ENCODE measurements at places on chromosomes 3 and 15.

- DNase-seq = no peak
Measured at GRCh38 chr15:25572191-25572590, 133.4 kb upstream of the UBE3A start.

GRCh38 chr3:64213962-64214379 is 11.3 kb downstream of the PRICKLE2 start:
- no peak for DNase-seq

- peak; percentile 26 for DNase-seq
Measured at GRCh38 chr3:43503067-43503728, 118.6 kb downstream of the ANO10 start.

DNA sequence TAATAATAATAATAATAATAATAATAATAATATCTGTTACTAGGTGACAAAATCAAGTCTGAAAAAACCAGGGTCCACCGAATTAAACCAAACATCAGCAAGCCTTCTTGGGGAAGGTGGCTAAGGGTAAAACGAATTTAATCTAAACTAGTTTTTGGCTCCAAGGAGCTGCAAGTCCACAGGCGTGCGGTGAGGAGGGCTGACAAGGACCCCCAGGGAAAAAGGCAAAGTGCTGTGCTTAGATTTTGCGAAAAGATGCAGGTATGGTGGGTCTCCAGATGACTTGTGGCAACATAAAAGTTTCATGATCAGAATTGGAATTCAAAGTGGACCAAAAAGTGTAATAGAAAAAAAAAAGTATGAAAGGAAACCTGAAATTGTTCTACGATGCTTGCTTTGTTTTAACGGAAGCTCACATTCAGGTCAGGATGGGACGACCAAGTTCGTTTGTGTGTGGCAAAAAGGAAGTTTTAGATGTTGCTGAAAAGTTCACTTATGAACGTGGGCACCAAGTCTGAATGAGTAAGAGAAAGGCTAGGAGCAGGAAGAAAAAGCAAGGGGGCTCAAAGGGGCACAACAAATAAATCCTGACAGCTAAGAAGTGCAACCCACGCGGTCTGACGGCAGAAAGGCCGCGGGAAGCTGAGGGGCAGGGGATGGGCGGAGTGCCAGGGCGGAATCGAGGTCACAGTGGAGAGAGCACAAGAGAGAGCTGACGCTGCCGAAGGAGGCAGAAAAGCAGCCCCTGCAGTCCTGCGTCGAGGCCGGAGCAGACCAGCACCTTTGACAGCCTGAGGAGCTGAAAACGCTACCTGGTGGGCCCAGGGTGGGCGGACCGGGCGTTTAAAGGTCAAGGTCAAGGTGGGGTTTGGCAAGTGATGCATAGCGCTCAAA is 1.1 kb downstream of the WDR82 start:
- peak; percentile 55 for DNase-seq

DNA sequence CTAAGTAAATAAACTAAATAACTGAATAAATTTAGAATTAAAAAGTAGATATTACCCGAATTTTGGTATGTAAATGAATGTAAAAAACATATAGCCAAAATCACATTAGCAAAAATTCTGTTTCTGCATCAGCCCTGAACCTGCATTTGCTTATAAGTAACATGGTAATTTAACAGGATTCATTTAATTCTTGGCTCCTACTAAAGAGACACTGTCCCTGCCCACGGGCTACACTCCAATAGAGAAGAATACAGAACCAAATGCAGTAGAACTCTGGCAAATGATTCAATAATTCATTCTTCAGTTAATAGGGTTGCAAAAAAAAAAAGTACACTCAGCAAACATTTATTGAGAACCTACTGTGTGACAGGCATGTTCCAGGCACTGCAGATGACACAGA is 20.8 kb upstream of the CNBP start:
- no peak for DNase-seq

- DNase-seq = no peak
Measured at GRCh38 chr15:86231864-86232721, 152.4 kb downstream of the AGBL1 start.

GRCh38 chr3:52896613-52897012 is 735 bp downstream of the STIMATE start:
- no peak for DNase-seq

GRCh38 chr3:143054011-143054410 is 52.6 kb downstream of the U2SURP start:
- no peak for DNase-seq

GRCh38 chr15:86773736-86774135 is 694.1 kb downstream of the AGBL1 start:
- no peak for DNase-seq

DNA sequence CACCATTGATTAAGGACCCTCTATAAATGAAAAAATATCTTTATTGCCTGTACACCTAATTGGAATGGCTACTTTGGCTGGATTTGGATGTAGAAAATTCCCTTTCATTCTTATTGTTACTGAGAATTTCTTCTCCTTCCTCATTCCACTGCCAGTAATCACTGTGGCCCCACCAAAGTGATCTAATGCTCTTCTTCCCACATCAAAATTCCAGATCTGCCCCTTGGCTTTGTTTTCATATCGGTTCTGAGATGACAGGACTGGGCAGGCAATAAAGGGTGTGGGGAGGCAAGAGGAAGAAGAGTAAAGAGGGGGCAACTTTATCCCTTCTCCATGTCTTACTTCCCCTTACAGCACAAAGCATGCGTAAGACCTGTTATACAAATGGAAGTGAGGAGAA is 2.1 kb downstream of the ANKUB1 start:
- no peak for DNase-seq

GRCh38 chr15:85690561-85691231 is 104.0 kb downstream of the KLHL25 start:
- DNase-seq = no peak

DNA sequence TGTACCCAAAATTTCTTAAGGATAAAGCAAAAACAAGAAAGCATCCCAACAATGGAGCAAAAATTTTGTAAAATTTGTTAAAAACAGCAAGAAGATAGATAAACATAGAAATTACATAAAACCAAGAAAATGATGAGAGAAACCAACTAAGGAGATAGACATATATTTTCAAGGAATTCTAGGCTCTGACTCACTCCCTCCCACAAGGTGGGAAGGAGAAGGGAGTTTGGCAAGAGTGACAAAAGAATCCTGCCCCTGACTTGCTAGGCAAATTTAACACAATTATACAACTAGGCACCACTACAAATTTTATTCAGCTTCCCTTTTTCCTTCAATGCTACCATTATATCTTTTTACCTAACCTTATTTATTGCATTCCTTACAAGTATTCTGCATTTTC is 70.9 kb downstream of the MYO9A start:
- DNase-seq = no peak

DNA sequence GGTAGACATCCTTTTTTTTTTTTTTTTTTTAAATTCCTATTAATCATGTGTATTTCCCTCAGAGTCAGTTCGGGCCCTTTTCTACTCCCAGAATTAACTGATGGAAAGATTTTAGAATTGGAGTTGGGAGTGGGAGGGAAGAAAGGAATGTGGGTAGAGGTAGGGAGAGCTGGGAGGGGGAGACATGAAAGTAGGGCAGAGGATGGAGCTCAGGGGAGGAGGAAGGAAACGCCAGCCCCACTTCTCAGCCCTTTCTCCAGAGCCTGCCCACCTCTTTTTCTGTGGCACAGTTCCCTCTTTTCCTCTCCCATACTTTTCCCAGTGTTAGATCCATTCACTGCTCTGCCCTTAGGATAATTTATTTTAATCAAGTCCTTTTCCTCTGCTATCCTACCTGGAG is 129.4 kb downstream of the VPS8 start:
- no peak for DNase-seq

DNA sequence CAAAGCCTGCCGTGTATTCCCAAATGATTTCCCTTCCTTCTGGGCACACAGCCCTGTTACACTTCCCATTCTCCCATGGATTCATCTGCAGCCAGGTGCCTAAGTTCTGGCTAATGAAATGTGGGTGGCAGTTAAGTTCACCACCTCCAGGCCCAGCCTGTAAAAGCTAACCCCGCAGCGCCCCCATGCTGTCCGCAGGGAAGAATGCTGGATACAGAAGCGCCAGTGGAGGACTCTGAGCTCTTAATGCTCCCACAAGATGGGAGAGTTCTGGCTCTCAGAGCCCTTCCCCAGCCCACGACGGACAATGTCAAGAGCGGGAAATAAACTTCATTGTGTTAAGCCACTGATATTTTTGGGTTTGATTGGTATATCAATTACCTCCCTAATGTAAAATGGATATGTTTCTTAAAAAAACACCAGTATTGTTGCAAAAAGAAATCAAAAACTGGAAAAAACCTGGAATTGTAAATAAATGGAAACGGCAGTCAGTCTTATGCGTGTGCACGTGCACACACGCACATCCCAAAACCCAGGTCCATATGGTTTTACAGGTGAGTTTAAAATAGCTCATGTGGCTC is 37.7 kb upstream of the FGD5 start:
- peak; percentile 13 for DNase-seq

GRCh38 chr3:129087138-129087702 is 26.6 kb downstream of the GP9 start:
- no peak for DNase-seq

GRCh38 chr15:33801954-33802353 is 166.3 kb upstream of the CHRM5 start:
- DNase-seq = no peak

GRCh38 chr3:140296796-140297352 is 361.9 kb downstream of the CLSTN2 start:
- DNase-seq = no peak

GRCh38 chr3:153757839-153758238 is 363.4 kb upstream of the ARHGEF26 start:
- DNase-seq = no peak

DNA sequence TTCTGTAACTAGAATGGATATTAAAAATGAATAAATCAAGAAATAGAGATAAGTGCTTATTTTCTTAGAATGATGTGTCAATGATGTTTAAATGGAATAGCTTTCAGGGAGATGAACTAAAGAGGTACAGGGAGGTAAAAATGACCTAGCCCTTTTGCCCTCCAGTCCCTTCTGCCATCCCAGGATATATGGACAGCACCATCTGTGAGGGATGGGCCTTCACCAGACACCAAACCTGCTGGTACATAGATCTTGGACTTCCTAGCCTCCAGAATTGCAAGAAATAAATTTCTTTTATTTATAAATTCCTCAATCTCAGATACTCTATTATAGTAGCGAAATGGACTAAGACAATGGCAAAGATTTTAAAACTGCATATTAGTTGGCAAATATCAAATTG is 352.0 kb upstream of the THBS1 start:
- DNase-seq = no peak

GRCh38 chr3:31945738-31946052 is 35.4 kb downstream of the OSBPL10 start:
- no peak for DNase-seq

DNA sequence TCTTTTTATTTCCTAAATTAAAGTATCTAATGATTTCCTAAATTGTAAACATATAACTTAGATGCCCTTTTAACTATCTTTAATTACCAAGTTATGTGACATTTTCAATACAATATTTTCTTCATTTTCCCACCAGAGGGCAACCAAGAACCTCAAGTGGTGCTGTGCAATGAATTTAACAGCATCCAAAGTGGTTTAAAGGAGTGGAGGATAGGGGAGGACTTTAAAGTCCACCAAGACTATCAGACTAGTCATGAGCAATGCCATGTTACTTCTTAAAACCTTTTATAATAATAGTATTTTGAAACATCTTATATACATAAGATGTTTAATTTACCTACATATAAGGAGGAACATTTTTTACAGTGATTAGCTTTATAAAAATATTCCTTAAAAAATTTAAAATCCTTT is 74.4 kb downstream of the DLG1 start:
- DNase-seq = peak; percentile 37

- DNase-seq = peak; percentile 79
Measured at GRCh38 chr3:54951405-54951804, 23.5 kb upstream of the LRTM1 start.

DNA sequence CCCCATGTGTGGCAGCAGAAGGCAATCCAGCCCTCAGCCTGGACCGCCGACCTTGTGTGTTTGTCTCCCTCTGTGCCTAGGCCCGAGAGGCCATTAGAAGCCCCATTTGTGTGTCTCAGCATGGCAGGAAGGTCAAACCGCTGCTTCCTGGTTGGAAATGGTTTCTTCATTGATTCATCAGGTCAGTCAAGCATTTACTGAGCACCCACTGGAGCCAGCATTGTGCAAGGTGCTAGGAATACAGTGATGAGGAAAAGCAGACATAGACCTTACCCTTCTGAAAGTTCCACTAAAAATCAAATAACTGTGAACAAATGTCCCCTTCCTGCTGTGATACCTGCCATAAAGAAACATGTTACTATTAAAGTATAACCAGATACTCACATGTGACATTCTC is 265.9 kb upstream of the CTDSPL start:
- no peak for DNase-seq

GRCh38 chr3:175129126-175129525 is 270.0 kb downstream of the NAALADL2 start:
- DNase-seq = no peak

DNA sequence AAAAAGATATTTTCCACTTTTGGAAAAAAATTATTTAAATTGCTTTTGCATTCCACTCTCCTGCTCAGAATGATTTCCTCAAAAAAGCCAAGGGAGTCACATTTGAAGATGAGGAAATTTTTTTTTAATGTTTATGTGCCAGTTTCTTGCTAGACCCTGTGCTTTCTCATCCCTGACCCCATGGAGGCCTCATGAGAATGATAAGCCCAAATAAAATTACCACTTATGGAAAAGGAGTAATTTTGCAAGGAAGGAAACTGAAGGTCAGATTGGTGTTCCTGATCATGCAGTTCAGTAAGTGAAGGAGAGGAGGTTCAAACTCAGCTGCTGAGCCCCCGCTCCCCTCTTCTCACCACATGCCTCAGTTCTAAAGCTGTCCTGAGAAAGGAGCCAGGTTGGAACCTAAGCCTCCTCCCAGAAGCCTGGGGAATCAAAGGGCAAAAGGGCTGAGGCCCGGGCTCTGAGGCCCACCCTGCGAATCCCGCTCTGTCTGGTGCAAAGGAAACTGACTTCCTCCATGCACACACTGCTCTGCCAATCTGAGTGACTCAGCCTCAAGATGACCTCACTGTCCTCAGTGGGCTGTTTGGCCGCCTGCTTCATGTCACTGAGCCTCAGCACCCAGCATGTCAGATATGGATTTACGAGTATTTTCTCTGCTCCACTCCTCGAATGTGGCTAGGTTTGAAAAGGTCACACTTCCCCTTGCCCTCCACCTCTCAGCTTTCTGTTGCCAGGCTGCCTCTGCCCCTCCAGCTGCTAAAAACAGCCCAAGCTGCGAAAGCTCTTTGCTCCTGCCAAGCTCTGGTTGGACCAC is 56.9 kb upstream of the FLNB start:
- DNase-seq = peak; percentile 97

GRCh38 chr15:76930831-76931396 is 635 bp upstream of the RCN2 start:
- no peak for DNase-seq

DNA sequence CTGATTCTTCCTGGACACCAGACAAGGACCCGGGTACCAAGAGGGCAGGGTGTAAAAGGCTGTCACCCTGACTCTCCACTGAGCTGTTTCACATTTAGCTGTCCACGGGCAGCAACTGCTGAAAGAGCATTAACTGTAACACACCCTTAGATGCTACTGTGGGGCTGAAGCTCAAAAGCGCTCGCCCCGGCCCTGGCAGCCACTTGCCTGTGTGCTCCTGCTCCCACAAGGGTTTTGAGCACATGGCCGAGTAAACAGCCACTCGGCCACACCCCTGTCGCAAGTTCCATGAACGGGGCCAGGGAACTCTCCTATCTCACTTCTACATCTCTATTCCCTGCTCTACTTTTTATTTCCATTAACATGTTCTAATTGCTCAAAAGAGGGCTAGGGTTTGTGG is 421.7 kb downstream of the TUSC7 start:
- no peak for DNase-seq

All from RCC 7860 (cell line).